ENCODE measurements at places on chromosomes 3 and 15.

GRCh38 chr3:189567322-189567721, 63.9 kb upstream of the TP63 start:
- DNase-seq = no peak

DNA sequence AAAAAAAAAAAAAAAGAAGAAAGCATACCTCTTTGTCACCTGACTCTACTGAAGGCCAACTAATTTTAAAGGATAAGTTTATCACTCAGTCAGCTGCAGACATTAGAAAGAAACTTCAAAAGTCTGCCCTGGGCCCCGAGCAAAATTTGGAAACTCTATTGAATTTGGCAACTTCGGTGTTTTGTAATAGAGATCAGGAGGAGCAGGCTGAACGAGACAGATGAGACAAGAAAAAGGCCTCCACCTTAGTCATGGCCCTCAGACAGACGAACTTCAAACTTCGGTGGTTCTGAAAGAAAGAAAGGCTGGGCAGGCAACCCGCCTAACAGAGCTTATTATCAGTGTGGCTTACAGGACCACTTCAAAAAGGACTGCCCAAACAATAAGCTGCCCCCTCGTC, 18.5 kb downstream of the GLDN start:
- DNase-seq = no peak

GRCh38 chr15:22878103-22878502, 39.6 kb downstream of the NIPA2 start:
- DNase-seq = no peak

DNA sequence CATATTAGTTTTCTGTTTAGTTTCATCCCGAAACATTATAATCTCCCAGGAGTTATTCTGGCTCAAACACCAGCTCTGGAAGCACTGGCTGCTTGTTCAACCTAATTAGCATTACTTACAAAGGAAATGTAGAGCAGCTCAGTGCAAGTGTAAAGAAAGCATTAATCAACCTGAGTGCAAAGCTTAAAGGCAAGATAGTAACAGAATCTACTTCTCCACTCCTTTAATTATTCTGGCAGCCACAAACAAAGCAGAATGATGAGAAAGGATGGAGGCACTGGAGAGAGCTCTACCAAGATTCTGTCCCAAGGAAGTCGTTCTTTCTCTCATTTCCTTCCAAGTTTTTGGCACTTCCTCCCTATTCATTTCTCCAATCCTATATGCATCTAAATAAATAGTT, 1384.0 kb downstream of the ZPLD1 start:
- peak; percentile 7 for DNase-seq

GRCh38 chr3:84959470-84960271, 882 bp downstream of the CADM2 start:
- peak; percentile 46 for DNase-seq

DNA sequence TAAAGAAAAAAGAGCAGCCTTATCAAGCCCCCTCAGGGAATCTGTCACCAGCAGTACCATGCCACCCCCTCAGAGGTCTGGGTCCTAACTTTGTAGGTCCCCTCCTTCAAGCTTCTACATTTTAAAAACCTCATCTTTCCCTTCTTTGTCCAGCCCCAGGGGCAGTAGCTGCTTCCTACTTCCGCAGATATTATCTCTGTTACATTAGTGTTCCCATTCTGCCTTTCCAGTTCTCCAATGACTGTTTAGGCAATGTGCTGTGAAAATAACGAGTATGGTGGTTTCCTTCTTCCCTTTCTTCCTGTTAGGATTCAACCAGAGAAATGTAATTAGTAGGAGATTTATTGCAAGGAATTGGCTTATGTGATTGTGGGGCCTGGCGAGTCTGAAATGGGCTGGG, 126.1 kb upstream of the TNIK start:
- no peak for DNase-seq

DNA sequence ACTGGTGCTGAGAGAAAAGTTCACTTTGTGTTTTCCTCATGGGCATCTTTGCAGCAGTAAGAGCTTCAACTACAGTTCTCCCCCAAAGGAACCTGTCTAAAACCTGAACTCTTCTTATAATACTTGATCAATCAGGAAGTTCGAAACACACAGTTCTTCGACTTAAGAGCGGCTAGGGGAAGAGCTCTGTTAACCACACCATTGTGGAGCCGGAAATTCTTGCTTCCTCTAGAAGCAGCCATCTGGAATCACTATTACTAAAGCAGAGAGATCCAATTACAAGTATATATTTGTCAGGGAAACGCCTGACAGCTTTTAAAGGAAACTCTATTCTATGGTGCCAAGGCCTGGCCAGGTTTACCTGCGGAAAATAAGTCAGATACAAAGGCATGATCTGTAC, 337.3 kb upstream of the CBLB start:
- peak; percentile 39 for DNase-seq

- DNase-seq = no peak
These were observed 97.7 kb downstream of the RPL39L start for GRCh38 chr3:187041362-187042307.

GRCh38 chr15:33639978-33640377, 328.3 kb upstream of the CHRM5 start:
- DNase-seq = peak; percentile 11

GRCh38 chr3:123749711-123750110, 134.4 kb downstream of the MYLK start:
- DNase-seq = no peak

GRCh38 chr15:76339305-76340197, 3.0 kb downstream of the ISL2 start:
- no peak for DNase-seq

GRCh38 chr3:101950985-101951733, 101.8 kb downstream of the NFKBIZ start:
- DNase-seq = no peak

DNA sequence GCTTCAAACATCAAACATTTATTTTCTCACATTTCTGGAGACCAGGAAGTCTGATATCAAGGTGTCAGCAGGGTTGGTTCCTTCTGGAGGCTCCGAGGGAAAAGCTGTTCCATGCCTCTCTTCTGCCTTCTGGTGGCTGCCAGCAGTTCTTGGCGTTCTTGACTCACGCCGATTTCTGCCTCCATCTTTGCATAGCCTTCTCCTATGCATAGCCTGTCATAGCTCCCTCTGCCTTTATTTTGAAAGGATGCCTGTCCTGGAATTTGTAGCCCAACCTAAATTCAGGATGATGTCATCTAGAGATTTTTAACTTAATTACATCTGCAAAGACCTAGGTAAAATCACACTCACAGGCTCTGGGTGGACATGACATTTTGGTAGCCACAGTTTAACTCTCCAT, 70.4 kb downstream of the RGMA start:
- DNase-seq = peak; percentile 75

- no peak for DNase-seq
These were observed 742.0 kb downstream of the ZBBX start for GRCh38 chr3:166637984-166638530.

- no peak for DNase-seq
These were observed 125.4 kb upstream of the MME start for GRCh38 chr3:154954757-154955156.

- DNase-seq = no peak
These were observed 17.7 kb downstream of the TM4SF18 start for GRCh38 chr3:149315694-149316093.

GRCh38 chr3:42205800-42206514, 60.0 kb downstream of the CCK start:
- DNase-seq = no peak

DNA sequence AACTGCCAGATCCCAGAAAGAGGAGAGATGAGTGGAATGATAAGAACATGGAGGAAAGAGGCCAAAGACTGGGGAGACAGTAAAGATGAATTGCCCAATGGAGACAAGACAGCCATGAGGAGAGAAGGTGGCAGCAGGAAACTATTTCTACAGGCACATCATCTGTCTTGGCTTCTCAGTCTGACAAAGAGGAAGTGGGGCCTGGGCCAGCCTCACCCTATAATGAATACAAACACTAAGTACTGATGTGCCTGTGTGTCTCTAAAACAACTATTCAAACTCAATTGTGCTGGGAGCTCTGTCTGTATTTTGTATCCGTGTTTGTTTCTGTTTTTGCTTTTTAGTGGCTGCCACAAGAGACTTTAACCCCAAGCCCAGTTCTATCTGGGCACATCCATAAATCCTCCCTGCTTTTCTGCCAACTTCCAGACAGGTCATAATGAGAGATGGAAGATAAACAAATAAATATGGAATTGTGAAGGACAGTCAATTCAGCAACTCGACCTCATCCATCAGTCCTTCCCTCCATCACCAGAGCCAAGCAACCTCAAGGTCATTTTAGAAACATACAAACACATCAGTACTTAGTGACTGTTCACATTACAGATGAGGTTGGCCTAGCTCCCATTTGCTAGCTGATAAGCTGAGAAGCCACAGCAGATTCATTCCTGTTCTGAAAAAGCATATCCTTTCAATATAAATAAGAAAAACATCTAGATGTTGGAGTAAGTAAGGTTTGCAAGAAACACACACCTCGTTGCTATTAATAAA, 116.7 kb downstream of the CADPS start:
- DNase-seq = no peak

GRCh38 chr15:98904544-98904943, 103.0 kb downstream of the PGPEP1L start:
- DNase-seq = peak; percentile 87
